Heart left ventricle (tissue), 16 donors: ENCODE measurements at places on chromosomes 3 and 15. TPM values are rescaled to one million over a fixed set of nuclear protein-coding genes. Genes with fewer than 3 reads are reported as not detected.

Gene RGMA
- polyA plus RNA-seq: 15.2 TPM

- no peak for DNase-seq
These were observed 19.8 kb downstream of the LRCH3 start for GRCh38 chr3:197810901-197811300.

- no peak for DNase-seq
These were observed 9.1 kb downstream of the MCTP2 start for GRCh38 chr15:94240480-94240879.

GRCh38 chr3:64691051-64691450, 3.3 kb upstream of the ADAMTS9 start:
- peak; percentile 71 for DNase-seq

DNA sequence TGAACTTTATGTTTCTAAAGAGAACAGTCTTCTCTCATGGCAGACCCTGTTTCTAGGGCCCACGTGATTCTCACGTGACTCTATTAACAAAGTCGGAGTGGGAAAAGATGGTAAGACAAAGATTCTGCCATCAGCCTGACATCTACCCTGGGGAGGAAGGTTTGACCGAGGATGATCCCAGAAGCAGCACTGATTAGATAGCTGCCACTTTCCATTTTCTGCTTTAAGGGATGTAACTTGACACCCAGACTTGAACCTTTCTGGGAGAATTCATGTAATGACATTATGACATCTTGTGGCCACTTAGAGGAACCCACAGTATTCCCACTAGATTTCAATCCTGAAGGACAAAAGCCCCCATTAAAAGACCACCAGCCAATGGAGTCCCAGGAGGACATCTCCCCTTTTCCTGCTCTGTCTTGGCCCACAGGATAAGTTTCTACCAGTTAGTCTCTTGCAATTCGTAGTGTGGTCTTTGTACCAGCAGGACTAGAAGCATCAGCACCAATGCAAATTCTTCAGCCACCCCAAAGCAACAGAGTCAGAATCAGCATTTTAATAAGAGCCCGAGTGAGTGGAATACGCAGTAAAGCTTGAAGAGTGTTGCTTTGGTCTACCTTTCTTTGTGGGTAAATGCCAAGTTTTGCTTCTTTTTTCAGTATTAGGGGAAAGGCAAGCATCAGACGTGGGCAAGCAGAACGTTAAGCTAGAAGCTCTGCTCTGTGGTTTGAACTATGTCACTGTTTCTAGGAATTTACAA, 480.5 kb upstream of the PROK2 start:
- DNase-seq: no peak

- DNase-seq: no peak
These were observed 33.1 kb downstream of the PTX3 start for GRCh38 chr3:157469561-157470294.

Gene STX19
- polyA plus RNA-seq: not detected

Gene MON1A
- 16.3 TPM for polyA plus RNA-seq

Gene DAZL
- not detected for polyA plus RNA-seq

DNA sequence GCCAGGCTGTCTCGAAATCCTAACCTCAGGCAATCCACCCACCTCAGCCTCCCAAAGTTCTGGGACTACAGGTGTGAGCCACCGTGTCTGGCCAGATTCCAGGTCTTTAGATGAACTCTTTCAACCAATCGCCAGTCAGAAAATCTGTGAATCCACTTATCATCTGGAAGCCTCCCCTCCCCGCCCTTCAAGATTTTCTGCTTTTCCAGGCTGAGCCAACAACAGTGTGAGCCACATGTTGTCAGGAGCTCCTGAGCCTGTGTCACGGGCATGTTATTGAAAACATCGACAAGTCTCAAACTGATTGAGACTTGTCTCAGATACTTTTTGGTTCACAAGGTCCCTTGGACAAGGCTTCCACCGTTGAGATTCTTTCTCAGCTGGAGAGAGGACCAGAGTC, 52.0 kb upstream of the TRPM1 start:
- no peak for DNase-seq

Gene SEMA3B
- polyA plus RNA-seq: 37.5 TPM

DNA sequence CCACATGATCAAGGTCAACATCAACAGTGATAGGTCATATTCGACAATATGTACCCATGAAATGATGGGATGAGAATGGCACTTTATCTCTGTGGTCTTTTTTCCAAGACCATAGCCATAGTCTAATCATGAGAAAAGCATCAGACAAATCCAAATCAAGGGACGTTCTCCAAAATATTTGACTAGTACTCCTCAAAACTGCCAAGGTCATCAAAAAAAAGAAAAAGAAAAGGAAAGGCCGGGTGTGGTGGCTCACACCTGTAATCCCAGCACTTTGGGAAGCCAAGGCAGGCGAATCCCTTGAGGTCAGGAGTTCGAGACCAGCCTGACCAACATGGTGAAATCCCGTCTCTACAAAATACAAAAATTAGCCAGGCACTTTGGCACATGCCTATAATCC, 318.3 kb downstream of the TAFA4 start:
- DNase-seq: no peak

Gene GCSAM
- 0.12 TPM for polyA plus RNA-seq

Gene ADAMTS17
- 0.30 TPM for polyA plus RNA-seq

DNA sequence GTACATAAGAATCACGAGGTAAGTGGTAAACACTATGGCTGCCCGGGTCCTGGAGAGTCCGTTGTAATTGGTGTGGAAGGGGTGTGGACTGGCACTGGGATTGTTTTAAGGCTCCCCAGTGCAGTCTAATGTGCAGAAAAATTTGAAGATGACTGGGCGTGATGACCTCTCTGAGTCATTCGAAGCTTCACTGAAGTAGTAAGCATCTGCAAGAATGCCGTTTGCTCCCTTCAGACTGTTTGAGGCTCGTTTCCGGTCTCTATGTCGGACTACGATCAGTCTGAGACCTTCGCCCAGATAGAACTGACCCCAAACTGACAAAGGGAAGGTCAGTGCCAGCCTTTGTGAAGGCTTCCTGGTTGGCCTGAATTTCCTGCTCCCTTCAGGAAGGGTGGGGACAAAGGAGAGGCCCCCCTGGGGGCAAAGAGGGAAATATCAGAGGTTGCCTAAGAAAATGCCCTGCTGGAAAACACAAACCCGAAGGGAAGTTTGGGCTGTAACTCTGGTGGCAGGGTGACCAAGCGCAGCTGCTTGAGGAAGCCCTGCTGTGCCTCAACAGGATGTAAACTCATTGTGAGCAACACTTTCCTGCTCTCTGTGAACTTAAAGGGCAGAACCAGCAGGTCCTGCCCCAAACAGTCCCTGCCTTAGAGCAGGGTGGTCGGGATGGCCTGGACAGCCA, 34.6 kb downstream of the BTD start:
- DNase-seq: peak; percentile 28

DNA sequence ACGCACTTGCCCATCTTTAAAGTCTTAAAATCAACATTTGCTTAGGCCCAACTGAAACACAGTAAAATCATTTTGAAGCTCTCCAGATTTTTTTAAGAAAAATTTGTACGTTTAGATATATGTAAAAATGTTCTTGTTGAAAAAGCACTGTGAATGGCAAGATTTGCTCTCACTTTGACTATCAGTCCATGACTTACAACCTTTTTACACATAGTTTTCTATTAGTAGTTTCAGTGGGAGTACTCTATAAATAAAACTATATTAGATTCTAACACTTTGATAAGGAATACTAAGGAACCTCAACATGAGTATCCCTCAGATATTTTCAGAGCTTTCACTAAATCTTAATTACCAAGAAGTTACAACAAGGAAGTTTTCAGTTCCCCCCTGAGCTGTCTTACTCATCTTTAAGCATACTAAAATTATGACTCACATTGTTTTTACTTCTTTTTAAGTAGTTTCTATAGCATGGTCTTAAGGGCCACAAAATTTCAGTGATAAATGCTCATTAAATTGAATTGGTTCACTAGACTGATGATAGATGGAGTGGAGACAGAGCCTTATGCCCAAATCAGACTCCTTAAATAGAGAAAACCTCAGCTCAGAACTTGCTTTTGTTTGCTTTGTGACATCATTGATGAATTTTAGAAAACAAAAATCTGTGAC, 31.6 kb upstream of the RAP2B start:
- no peak for DNase-seq

Gene SLC51A
- 0.18 TPM for polyA plus RNA-seq

GRCh38 chr3:71052716-71053115, 530.8 kb downstream of the FOXP1 start:
- DNase-seq: no peak

Gene GFM1
- 45.4 TPM for polyA plus RNA-seq

Gene CLSTN2
- 0.69 TPM for polyA plus RNA-seq

Gene ACTRT3
- polyA plus RNA-seq: 0.68 TPM

Gene NTRK3
- 2.4 TPM for polyA plus RNA-seq

GRCh38 chr3:55692957-55693558, 206.0 kb upstream of the WNT5A start:
- DNase-seq: no peak

GRCh38 chr15:98651581-98652220, 3.4 kb downstream of the IGF1R start:
- DNase-seq: no peak

- DNase-seq: no peak
These were observed 230.0 kb upstream of the LYSMD4 start for GRCh38 chr15:99963096-99963825.

GRCh38 chr3:13461169-13462124, 18.7 kb upstream of the HDAC11 start:
- peak; percentile 57 for DNase-seq

DNA sequence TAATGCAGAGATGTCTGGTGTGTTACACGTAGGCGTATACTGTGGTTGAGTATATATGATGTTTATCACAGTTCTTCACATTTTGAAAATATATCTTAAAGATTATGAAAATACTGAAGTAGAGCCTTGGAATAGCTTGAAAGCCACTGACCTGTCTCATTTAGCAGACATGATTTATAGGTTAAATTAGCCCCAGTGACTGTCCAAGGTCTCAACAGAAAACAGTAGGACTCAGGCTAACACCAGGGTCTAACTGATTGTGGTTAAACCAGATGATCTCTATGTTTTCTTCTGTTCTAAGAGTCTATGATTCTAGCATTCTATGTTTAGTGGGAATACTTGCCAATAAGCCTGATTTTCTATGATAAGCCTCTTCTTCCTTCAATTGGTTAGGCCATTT, 166.4 kb upstream of the NR2E3 start:
- DNase-seq: no peak

- no peak for DNase-seq
These were observed 11.0 kb upstream of the KCNMB2 start for GRCh38 chr3:178525251-178525650.
